ENCODE measurements at places on chromosomes 1 and 21.

- no peak for DNase-seq
Measured at GRCh38 chr1:6783936-6784559, 1.2 kb upstream of the CAMTA1 start.

GRCh38 chr1:206982216-206982615 lies 12.0 kb upstream of the FCAMR start:
- DNase-seq, result peak; percentile 72

DNA sequence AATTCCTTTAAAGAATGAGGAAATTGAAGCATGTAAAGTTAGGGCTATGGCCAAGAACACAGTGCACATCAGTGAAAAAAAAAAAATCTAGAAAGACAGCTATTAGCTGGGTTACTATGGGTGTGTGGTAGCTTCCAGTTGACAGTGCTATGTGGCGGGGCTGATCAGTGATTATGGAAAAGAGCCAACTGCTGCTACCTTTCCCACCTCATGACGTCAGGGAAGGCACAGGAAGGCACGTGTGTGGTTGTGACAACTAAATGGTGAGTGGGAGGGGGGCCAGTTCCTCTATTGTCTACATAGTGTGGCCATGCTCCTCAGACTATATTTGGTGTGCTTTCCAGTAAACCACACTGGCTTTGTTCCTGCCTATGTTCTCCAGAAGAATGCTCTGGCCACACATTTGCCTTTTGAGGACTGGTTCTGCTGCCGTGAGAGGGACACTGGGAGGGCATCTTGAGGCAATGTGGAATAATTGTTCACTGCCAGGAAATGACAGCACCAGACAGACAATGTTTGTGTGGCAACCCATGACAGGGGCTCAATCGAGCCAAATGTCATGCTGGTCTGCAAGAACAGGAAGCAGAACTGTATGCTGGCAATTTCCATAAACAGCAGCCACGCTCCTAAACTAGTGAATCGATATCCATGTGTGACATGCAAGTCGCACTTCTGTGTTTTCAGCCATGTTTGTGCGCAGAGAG lies 3.0 kb upstream of the SDE2 start:
- peak; percentile 60 for DNase-seq

DNA sequence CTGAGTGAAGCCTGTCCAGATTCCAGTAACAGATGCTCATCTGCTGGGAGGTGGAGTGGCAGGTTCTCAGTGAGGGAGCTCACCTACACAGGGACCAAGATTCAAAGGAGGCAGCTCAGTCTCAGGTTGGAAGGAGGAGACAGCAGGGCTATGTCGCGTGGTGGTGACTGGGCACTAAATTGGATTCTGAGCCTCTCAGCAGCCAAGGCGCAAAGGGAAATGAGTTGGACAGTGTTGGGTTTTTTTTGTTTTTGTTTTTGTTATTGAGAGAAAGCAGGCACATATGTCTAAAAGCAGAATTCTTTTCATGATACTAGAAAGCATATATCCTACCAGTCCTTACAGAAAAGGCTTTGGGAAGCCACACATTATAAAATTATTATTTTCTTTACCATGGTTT lies 26.2 kb downstream of the UMODL1 start:
- DNase-seq, result no peak

GRCh38 chr1:237507005-237507404 lies 383.7 kb downstream of the ZP4 start:
- DNase-seq, result no peak

DNA sequence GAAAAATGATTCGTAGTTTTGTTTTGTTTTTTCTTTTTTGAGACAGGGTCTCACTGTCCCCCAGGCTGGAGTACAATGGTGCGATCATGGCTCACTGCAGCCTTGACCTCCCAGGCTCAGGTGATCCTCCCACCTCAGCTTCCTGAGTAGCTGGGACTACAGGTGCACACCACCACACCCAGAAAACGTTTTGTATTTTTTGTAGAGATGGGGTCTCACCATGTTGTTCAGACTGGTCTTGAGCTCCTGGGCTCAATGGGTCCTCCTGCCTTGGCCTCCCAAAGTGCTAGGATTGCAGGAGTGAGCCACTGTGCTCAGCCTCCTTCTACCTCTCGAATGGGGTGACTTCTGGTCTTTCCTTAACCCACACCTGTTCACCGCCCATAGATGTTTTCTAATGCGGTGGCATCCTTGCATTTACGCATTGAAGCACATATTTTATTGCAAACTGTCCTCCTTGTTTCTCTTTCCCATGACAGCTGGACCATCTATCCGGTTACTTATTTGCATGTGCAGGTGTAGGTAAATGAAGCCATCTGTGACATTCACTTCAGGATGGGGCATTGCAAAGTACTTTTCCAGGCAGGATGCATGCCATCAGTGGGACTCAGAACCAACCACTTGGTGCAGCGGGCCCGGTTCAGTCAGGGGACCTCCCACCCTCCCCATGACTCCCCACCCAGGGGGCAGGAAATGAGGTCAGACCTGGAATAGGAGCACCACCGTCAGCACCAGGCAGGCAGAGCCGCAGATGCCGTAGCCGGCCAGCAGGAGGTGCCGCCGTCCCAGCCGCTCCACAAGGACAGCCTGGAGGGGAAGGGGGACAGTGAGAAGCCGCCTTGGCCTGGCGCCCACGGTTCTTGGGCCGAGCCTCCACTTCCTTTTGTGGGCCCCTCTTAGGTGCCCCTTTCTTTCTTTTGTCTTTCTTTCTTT lies 16.5 kb downstream of the SLC2A7 start:
- DNase-seq, result no peak

DNA sequence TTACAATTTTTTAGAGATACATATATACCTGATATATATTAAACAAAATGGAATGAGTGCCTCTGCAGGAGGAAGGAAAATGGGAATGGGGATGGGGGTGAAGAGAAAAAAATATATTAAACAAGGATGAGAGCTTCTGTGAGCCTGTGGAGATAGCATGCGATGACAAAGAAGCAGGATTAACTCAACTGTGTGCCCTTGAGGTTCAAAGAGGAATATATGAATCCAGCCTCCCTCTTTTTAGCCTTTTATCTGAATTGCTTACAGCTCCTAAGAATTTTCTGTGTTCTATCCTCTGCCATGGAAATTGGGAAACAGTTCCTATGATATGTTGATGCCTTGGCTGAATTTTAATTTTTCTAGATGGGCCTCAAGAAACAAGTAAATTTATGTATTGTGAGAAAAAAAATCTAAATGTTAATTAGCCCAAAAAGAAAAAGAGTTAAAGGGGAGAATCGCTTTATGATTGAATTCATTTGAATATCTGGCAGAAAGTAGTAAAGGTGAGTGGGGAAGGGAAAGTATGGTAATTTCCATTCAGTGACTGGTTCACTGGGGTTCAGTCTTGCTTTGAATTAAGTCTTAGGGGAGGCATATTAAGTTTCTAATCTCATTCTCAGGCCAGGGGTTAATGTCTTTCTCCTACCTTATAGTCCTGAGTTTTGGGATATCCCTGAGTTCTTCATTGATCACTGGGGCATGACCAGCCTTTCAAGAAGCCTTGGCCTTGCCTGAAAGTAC lies 106.3 kb upstream of the HMCN1 start:
- DNase-seq, result no peak

DNA sequence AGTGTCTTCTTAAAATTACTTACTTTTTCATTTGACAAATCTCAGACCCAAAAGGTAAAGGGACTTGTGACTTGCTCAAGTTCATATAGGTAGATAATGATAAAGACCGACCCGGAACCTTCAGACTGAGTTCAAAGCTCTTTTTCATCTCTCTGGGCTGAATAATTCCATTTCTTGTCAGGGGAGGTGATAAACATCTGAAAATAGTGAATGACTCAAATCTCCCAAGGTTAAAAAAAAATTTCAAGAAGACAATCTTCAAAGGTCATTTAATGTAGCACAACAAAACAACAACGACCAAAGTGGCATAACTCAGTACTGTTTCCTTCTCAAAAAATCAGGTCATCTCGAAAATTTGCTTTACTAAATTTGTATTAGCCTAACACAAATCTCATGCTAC lies 20.6 kb downstream of the LUZP1 start:
- DNase-seq, result no peak

DNA sequence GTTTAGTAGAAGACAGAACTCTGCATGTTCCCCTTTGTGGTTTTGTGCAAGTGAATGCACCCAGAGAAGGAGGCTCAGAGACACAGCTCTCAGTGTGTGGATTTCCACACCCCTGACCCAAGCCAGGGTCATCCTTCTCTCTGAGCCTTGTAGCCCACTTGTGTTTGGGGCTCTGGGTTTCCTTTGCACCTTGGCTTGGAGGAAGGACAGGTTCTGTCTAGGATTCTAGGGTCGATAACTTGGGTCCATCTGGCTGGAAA lies 27.2 kb downstream of the MYOG start:
- DNase-seq, result no peak

DNA sequence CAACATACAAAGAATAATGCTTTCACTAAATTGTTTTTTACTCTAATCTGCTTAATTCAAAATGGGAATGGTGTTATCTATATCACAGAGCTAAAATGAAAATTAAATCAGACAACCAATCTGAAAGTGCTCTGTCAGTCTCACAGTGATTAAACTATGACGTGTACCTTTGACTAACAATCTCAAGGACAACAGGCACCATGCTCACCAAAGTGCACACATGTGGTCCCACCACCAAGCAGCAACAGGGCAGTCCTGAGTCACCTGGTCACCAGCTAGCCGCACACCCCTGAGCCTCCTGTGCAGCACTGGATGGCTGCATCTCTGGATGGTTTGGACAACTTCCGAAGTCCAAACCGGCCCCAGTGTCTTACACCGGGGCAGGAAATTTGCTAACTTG lies 54.5 kb upstream of the NADK start:
- DNase-seq, result no peak

All from colonic mucosa (tissue), 4 donors.